ENCODE measurements at places on chromosomes 1 and 21. TPM values are rescaled to one million over a fixed set of nuclear protein-coding genes. Genes with fewer than 3 reads are reported as not detected.

Gene ADAMTSL4
- polyA plus RNA-seq: 12.1 TPM

Gene SELP
- 19.7 TPM for polyA plus RNA-seq

- peak overlapping the region; percentile 16 for H3K4me3 ChIP-seq
- peaks cover 53% of the 10 kb centered on the region for H3K4me1 ChIP-seq
- no peaks in the 10 kb centered on the region for H3K27me3 ChIP-seq
- H3K36me3 ChIP-seq: no peaks in the 10 kb centered on the region
Observed at GRCh38 chr1:201501812-201502510, 5.0 kb downstream of the CSRP1 start.

DNA sequence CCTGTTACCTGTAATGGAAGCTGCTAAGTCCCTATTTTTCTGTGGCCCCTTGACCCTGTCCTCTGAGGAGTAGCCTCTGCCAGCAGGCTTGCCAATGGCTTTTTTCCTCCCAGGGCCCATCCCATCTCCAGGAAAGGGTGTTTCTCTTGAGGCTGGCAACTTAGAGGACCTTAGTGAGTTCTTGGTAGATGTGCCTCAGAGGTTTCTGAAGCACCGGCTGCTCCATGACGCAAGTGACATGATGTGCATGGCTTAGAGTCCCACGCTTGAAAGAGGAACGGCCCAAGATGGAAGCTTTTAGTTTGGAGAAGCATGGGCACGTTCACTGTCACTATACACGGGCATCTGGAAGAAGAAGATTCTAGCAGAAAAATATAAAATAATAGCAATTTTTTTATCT is 63.0 kb downstream of the TGFB2 start:
- no peaks in the 10 kb centered on the region for H3K27me3 ChIP-seq
- H3K27ac ChIP-seq: no peak overlapping the region
- H3K4me3 ChIP-seq: no peak overlapping the region
- H3K4me1 ChIP-seq: no peaks in the 10 kb centered on the region
- DNase-seq: no peak

DNA sequence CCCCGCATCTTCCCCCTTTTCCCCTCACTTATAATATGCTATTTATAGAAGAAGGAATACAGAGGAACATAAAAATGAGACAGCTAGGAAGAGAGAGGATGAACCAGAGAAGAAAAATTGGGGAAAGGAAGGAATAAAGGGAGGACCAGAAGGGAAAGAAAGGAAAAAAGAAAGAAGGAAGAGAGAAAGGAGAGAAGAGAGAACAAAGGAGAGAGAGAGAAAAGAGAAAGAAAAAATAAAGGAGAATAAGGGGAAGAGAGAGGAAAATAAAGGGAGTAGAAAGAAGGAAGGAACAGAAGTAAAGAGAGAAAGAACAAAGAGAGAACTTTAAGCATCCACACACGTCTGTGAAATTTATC is 11.2 kb upstream of the IGSF3 start:
- H3K4me1 ChIP-seq: no peaks in the 10 kb centered on the region
- H3K36me3 ChIP-seq: no peaks in the 10 kb centered on the region
- no peaks in the 10 kb centered on the region for H3K27me3 ChIP-seq
- no peak for DNase-seq
- H3K27ac ChIP-seq: no peak overlapping the region
- no peak overlapping the region for H3K4me3 ChIP-seq

DNA sequence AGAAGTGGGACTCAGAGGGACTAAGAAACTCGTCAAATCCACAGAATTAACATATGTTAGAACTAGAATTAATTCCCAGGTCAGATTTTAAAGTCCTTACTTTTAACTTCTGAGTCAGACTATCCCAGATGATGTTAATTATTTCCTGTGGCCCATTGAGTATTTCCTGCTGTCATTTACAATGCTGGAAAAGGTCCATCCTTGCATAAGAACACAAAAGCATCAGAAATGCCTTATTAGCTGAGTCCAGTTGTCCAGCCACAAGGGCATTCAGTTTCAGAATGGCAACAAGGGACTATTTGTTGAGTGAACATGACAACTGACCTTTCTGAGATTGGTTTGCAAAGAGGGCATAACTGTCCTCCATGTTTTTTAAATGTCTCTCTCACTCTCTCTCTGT is 16.5 kb upstream of the HIVEP3 start:
- H3K4me3 ChIP-seq: no peak overlapping the region
- DNase-seq: no peak
- H3K4me1 ChIP-seq: no peaks in the 10 kb centered on the region
- H3K36me3 ChIP-seq: no peaks in the 10 kb centered on the region
- no peak overlapping the region for H3K27ac ChIP-seq

All from ovary (tissue), 10 donors.